ENCODE measurements at places on chromosomes 12 and 14.

DNA sequence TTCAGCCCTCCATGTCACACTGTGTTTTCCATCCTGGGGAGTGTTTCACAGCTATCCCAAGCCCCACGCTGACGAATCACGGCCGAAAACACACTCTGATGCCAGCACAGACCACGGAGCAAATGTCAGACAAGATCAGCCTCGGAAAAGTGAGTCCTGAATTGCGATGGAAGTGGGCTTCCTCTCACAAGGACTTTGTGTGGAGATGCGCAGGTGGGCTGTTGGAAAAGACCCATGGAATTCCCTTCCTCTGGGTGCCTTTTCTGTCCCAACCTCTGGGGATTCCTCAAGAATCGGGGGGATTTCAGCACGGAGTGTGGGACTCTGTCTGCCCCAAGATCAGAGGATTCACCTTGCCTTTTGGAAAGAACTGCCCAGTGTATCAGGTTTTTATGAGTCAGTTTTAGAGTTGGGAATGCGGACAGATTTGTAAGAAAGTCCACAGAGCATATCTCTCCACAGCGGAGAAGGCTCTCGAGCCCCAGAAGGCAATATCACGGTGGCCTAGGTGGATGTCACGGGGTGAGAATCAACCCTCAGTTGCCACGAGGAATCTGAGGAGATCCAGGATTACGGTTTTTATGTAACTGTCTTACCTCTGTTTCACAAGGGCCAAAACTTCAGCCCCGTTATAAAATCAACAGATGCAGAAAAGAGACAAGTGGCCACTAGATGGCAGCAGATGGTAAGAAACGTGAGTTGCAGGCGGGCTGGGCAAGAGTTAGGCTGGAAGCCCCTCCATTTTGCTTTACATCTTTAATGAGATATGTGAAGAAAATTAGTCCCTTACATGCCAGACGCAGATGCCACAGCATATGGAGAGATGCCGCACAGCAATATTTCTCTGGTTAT, 201.9 kb downstream of the DAD1 start:
- DNase-seq, result peak; percentile 76

DNA sequence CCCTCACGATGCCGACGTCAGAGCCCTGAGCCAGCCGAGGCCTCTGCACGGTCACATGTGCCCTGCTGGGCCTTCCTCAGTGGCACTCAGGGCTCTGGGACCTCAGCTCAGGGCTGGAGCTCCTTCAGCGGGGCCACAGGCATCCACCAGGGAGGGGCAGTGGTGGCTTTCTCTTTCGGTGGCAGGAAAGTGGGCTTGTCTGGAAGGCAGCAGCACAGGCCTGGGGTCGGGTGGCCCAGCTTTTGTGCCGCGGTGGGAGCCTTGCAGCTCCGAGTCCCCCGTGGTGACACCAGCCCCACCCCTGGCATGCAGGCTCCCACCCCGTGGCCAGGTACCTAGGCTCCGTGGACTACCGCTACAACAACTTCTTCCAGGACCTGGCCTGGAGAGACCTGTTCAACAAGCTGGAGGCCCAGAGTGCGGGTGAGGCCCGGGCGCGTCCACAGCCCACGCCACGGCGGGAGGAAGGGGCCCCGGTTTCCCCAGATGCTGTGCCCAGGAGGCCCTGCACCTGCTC, 14.2 kb upstream of the TEX22 start:
- DNase-seq, result no peak

- peak; percentile 41 for DNase-seq
These were observed 4.8 kb downstream of the RNU4-2 start for GRCh38 chr12:120286768-120287490.

DNA sequence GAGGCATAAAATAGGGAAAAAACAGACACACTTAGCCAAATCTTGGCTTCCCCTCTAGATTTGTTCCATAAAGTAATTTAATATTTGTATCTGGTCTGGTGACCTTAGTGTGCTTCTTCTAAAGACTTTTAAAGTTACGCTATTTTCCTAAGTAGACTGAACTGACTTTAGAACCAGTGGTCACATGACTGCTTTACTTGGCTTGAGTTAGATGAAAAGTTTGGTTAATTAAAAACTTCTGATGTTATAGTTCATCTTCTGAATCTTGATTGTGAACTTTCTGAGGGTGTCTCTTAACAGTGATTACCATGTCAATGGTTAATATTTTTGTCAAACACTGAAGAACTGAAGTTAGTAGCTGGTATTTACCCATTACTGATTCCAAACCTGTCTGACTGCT, 2.6 kb downstream of the BBS10 start:
- no peak for DNase-seq

GRCh38 chr12:104814944-104815343, 143.1 kb downstream of the SLC41A2 start:
- no peak for DNase-seq

- no peak for DNase-seq
These were observed 1.7 kb downstream of the FITM1 start for GRCh38 chr14:24132061-24132685.

DNA sequence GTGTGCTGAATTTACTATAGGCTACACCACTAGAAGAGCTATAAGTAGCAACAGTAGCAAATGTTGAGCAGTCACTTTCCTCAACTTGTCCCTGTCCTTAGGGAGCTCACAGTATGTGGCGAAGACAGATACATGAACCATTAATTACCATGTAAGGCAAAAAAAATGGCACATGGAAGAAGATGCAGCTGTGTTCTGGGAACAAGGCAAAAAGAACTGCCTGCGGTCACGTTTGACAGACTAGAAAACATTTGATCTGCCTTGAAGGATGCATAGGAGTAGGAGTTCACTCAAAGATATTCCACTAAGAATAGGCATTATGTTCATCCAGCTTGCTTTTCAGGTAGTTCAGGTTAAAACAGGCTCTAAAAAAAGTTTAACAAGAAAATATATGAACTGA, 46.5 kb upstream of the IFNG-AS1 start:
- no peak for DNase-seq

- no peak for DNase-seq
These were observed 7.5 kb downstream of the KLRF2 start for GRCh38 chr12:9888665-9889273.

- no peak for DNase-seq
These were observed 129.3 kb downstream of the SLC15A4 start for GRCh38 chr12:128694445-128694844.

DNA sequence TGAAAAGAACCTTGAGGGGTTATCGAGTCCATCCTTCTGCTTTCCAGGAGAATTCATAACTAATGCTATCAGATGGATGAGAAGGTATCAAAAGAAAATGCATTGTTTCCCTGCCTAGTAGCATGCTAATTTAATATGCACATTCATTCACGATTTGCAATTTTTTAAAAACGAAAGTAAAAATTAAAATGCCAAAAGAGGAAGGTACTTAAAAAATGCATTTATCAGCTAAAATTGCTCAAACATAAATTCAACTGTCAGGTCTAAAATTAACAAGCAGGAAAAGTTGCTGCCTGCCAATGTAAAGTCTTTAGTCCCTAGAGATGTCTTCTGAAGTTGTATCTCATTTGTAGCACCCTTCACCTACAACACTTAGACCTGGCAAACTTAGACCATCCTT, 7.9 kb downstream of the ATF7 start:
- DNase-seq, result no peak

- DNase-seq, result peak; percentile 88
These were observed 859.7 kb downstream of the GALC start for GRCh38 chr14:87133073-87133801.

GRCh38 chr14:28157887-28158791, 608.4 kb upstream of the FOXG1 start:
- no peak for DNase-seq

DNA sequence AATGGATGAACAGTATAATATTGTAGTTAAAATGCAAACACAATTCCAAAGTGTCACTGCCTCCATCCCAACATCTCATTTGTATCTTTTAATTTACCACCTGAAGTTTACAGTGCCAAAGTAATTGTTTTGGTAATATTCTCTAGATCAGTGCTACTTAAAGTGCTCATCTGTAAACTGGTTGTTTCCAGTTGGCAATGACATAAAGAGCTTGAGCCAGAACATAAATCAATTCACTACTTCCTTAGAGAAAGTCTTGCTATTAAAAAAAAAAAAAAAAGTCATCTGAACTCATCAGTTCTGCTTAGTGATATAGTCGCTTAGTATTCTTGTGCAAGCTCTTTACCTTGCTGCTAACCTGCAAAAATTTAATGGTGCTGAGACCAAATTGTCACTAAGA, 16.4 kb downstream of the PLCZ1 start:
- no peak for DNase-seq
